Fibroblast of lung (primary cell): ENCODE measurements at places on chromosomes 12 and 14. TPM values are rescaled to one million over a fixed set of nuclear protein-coding genes. Genes with fewer than 3 reads are reported as not detected.

Gene GARIN6
- polyA plus RNA-seq = not detected in 2 replicates

Gene SMIM41
- polyA plus RNA-seq = 1.9 and 4.8 TPM in 2 replicates

Gene PROX2
- polyA plus RNA-seq = 0.01 TPM in 1 of 2 replicates, not detected in the other

Gene NOVA1
- 2.2 and 8.5 TPM in 2 replicates for polyA plus RNA-seq

Gene GZMB
- polyA plus RNA-seq = not detected in 2 replicates

Gene SAMD15
- 0.69 and 1.1 TPM in 2 replicates for polyA plus RNA-seq

Gene MAP3K9
- 0.23 and 0.27 TPM in 2 replicates for polyA plus RNA-seq

Gene SLC41A2
- 8.5 and 12.3 TPM in 2 replicates for polyA plus RNA-seq

DNA sequence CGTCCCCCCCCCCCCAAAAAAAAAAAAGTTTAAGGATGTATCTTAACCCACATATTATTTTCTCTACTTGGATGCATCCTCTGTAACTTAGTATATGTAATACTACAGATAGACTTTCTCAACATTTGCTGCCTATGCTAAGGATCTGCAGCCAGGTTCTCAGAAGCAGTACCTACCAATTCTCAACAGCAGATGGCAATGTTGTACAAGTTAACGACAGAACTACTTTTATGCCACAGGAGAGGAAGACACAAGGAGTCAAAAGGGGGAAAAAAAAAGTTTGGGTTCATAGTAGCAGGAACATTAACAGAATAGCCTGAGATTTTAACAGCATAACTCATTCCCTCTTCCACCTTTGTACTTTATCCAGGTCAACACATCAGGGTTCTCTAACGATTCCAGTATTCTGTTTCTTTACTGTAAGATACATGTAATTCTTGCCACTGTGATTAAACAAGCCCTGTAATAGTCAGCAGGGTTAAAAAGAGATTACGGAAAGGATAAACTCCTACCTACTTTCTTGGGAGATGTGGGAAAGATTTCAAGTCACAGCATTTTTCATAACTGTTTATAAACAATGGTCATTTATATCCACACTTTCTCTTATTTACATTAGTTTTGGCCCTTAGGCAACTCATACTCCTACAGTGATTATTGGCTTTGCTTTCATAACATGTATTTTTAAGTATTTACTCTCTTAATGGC is 5.7 kb upstream of the NEK9 start:
- peak; percentile 49 for DNase-seq

GRCh38 chr14:25001601-25002000 is 48.3 kb downstream of the STXBP6 start:
- DNase-seq = peak; percentile 20

DNA sequence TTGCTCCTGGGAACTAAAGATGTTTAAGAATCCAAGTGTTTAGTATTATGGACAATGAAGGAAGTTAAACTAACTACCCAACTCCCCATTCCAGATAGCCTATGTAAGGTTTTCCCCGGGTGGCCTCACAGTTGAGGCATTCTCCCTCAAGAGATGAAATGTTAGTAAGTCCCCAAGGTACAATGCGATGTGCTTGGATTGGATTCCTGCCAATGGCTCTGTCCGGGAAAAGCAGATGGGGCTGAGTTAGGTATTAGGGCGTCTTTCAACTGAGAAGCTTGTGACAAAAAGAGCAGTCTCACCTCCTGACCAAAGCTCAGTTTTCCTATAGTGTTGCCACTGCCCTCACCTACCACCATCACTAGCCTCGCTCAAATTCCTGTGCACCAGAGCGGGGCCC is 64.8 kb upstream of the E2F7 start:
- no peak for DNase-seq

GRCh38 chr12:108729612-108730364 is 1.5 kb downstream of the CORO1C start:
- peak; percentile 62 for DNase-seq

- no peak for DNase-seq
Observed at GRCh38 chr14:106493962-106494823, 967.8 kb downstream of the TMEM121 start.

DNA sequence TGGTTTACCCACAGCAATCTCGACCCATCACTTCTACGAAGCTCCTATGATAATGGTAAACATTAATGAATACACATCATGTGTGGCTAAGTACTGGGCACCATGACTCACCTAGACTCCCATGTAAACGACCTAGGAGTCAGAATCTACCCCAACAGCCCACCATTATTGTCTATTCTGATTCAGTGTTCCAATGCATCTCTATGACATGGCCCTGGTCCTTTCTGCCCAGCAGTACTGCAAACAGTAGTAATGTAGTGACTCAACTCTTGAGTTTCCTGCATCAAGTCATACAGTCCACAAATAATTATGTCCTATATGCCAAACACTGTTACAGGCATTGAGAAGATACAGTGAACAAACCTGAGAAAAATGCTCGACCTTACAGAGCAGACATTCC is 14.6 kb downstream of the GTF2A1 start:
- no peak for DNase-seq

DNA sequence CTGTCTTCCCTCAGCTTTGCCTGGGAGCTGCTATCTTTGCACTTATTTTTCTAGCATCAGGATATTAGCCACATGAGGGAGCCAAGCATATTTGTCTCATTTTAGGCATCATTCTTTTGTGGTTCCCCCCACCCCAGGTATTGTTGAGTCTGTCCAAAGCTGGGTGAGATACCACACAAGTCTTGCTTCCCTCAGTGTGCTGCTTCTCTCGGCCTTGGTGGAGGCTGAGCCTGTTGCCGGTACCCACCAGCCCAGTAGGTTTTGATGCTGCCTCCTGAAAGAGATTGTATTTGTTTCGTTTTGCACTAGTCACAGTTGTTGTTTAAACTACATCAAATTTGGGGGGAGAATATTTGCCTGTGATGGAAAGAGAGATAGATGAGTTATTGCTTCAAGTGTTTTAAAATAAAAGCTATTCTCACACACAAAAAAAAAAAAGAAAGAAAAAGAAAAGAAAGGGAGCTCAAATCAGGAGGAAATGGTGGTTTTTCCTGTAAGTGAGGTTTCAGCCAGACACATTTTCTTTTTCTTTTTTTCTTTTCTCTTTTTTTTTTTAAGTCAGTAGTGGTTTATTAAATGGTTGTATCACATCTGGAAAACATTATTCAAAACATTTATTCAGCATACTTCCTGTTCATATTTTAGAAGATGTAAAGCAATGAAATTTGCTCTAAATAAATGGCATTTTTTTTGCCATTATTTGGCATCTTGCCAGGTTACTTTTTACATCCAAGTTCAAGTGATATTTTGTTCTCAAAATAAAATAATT is 58.5 kb downstream of the SLC4A8 start:
- peak; percentile 6 for DNase-seq

DNA sequence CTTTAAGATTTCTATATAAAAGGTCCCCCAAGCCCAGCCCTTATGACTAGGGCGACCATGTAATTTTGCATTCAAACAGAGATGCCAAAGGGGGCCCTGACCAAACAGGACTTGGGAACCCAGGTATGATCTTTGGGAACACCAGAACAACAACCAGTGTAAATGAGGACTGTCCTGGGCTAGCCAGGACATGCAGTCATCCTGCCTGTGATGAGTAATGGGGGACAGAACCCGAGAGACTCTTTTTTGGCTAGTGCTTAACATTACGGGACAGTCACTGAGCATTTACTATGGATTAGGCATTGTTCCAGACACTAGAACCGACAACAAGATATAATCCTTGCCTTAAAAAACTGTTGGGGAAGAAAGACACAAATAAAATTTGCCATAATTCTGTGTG is 337.3 kb downstream of the CACNA1C start:
- DNase-seq = no peak

- peak; percentile 61 for DNase-seq
Observed at GRCh38 chr12:111766608-111767361, at the start of gene ALDH2. TSS of gene ALDH2 (plus strand) at chr12:111766933. CDS start at chr12:111766983, 50 bp downstream.

DNA sequence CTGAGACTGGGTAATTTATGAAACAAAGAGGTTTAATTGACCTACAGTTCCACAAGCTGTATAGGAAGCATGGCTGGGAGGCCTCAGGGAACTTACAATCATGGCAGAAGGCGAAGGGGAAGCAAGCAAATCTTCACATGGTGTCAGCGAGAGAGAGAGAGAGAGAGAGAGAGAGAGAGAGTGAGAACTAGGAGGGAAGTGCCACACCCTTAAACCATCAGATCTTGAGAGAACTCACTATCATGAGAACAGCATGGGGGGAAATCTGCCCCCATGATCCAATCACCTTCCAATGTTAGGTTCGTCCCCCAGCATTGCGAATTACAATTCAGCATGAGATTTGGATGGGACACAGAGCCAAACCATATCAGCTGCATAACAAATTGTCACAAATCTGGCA is 96.7 kb downstream of the CHST11 start:
- no peak for DNase-seq

- DNase-seq = no peak
Observed at GRCh38 chr14:64818151-64818550, 61.6 kb downstream of the SPTB start.

DNA sequence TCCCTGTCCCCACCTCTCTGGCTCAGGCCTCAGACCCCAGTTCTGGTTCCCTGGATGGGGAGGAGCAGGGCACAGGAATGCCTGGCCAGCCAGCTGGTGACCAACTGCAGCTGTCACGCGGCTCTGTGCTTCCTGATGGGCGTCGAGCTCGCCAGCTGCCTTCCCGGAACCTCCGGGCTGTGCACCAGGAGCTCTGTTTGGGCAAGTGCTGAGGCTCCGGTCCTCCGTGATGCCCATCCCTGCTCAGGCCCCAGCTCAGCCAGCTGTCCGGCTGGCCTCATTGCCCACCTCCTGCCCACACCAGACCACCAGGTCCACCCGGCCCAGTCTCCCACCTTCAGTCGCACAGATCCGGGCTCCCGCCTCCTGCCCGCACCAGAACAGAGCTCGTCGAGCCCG is 4.8 kb downstream of the IFFO1 start:
- DNase-seq = no peak

DNA sequence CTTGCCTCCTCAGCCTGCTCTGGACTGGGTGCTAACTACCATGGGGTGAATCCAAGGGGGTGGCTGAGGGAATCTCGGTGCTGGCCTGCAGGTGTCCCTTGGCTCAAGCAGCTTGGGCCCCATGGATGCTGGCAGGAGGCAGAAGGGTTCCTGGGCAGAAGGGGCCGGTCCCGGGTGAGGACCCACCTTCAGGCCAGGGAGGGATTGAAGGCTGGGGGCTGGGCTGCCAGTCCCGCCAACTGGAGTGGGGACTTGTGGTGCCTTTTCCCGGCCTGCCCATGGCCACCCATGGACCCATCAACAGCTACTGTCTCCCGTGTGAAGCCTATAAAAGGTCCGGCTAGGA is 550.1 kb downstream of the SLC6A15 start:
- DNase-seq = no peak

- no peak for DNase-seq
Observed at GRCh38 chr12:19052689-19053088, 76.8 kb upstream of the PLEKHA5 start.

DNA sequence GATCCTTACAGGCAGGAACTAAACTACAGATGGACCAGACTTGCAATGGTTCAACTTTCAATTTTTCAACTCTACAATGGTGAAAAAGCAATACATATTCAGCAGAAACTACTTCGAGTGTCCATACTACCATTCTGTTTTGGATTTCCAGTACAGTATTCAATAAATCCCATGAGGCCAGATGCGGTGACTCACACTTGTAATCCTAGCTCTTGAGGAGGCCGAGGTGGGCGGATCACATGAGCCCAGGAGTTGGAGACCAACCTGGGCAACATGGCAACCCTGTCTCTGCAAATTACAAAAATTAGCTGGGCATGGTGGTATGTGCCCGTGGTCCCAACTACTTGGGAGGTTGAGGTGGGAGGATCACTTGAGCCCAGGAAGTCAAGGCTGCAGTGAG is 336.1 kb downstream of the MED13L start:
- peak; percentile 44 for DNase-seq

DNA sequence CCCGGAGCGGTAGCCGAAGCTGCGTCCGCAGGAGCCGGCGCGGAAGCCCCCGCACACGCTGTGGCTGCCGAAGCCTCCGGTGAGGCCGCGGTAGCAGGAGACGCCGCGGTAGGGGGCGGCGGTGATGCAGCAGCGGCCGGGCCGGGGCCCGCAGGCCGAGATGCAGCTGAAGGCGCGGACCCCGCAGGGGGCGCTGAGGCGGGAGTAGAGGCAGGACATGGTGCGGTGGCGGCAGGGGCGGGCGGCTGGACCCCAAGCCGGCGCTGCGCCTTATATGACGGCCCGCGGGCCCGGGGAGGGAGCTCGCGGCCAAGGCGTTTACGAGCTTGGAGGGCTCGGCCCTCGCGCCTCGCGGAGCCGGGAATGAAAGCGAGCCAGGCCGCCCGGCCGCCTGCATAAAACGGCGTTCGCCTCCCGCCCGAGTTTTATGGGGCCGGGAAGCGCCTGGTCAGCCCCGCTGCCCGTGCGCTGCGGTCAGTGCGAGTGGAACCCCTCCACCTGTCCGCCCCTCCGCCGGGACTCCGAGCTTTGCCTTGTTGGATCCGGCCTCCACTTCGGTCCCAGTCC is 16.0 kb upstream of the KRT86 start:
- peak; percentile 47 for DNase-seq

DNA sequence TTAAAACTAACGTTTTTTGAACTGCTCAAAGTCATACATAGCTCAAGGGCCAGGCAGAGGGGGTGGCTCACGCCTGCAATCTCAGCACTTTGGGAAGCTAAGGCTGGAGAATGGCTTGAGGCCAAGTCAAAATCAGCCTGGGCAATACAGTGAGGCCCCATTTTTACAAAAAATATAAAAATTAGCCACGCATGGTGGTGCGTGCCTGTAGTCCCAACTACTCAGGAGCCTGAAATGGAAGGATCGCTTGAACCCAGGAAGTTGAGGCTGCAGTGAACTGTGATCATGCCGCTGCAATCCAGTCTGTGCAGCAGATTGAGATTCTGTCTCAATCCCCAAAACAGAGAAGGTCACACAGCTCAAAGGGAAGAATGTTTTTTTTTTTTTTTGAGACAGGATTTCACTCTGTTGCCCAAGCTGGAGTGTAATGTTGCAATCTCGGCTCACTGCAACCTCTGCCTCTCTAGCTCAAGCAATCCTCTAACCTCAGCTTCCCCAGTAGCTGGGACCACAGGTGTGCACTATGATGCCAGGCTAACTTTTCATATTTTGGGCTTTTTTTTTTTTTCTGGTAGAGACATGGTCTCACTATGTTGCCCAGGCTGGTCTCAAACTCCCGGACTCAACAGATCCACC is 2.9 kb downstream of the RBM23 start:
- no peak for DNase-seq

DNA sequence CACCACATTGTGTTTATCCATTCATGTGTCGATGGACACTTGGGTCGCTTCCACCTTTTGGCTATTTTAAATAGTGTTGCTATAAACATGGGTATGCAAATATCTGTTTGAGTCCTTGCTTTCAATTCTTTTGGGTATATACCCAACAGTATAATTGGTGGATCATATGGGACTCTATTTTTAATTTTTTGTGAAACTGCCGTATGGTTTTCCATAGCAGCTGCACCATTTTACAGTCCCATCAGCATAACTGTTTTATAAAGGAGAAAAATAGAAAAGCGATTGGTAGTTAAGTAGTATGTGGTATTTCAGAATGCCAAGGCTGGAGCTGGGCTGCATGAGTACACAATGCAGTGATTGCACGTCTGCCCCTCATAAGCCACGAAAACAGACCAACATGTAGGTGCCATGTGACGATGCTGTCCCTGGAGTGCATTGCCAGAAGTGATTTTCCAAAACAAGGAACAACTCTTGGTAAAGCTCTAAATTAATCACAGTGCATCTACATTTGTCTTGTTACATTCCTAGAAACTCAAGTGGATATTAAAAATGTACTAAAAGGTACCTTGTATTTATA is 83.5 kb downstream of the C12orf75 start:
- no peak for DNase-seq
